ENCODE measurements at places on chromosomes 7 and 10. TPM values are rescaled to one million over a fixed set of nuclear protein-coding genes. Genes with fewer than 3 reads are reported as not detected.

ZNF467 gene
- 9.8 TPM for total RNA-seq

JCAD gene
- not detected for total RNA-seq

LIPF gene
- total RNA-seq: not detected

AGR2 gene
- not detected for total RNA-seq

SFTPA1 gene
- not detected for total RNA-seq

HPSE2 gene
- total RNA-seq: 0.12 TPM

CHST3 gene
- total RNA-seq: 26.6 TPM

LFNG gene
- total RNA-seq: 5.6 TPM

KLF14 gene
- not detected for total RNA-seq

SLC26A4 gene
- total RNA-seq: 0.03 TPM

STEAP4 gene
- not detected for total RNA-seq

RPP30 gene
- 63.9 TPM for total RNA-seq

ANXA8L1 gene
- not detected for total RNA-seq

NEUROG3 gene
- not detected for total RNA-seq

NPTX2 gene
- not detected for total RNA-seq

AKR1D1 gene
- total RNA-seq: not detected

ZNF282 gene
- total RNA-seq: 13.4 TPM

SAP25 gene
- total RNA-seq: not detected

SNX10 gene
- total RNA-seq: 32.3 TPM

OR9A2 gene
- total RNA-seq: not detected

SDK1 gene
- not detected for total RNA-seq

CFAP70 gene
- total RNA-seq: 0.78 TPM

PRTFDC1 gene
- total RNA-seq: 46.6 TPM

OPALIN gene
- not detected for total RNA-seq

PNLIPRP1 gene
- not detected for total RNA-seq

GNAT3 gene
- not detected for total RNA-seq

SPDYE8 gene
- not detected for total RNA-seq

UNCX gene
- 0.10 TPM for total RNA-seq

NYAP1 gene
- total RNA-seq: 23.0 TPM

SUN3 gene
- not detected for total RNA-seq

AFAP1L2 gene
- 0.10 TPM for total RNA-seq

EN2 gene
- total RNA-seq: not detected

LRRD1 gene
- not detected for total RNA-seq

CPA4 gene
- not detected for total RNA-seq
